ENCODE measurements at places on chromosomes 4 and X.

DNA sequence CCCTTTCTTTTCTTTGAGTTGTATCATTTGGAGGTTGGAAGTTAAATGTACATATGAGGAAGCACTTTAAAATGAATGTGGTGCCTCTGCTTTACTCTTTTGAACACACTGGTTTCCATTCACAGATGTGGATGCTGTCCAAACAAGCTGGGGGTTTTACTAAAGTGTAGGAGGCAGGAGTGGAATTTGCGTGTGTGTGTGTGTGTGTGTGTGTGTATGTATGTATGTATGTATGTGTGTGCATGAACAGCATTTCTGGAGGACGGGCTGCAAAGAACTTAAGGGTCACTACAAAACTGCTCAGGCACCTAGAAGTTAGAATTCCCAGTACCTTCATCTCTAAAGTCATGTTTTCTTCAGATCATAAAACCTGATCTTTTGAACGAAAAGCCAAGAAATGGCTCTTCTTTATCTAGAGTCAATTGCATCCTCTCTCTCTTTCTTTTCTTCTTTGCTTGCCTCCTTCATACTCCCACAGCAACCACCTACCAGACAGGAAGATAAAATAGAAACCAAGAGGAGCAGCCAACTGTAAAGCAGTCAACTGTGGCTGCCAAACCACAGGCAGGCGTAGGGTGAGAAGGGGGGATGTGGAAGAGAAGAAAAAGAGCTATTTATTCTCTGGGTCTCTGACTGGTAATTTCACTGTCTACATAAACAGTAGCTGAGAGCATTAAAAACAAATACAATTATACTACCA lies 177.0 kb upstream of the RASGEF1B start:
- no peak for DNase-seq

DNA sequence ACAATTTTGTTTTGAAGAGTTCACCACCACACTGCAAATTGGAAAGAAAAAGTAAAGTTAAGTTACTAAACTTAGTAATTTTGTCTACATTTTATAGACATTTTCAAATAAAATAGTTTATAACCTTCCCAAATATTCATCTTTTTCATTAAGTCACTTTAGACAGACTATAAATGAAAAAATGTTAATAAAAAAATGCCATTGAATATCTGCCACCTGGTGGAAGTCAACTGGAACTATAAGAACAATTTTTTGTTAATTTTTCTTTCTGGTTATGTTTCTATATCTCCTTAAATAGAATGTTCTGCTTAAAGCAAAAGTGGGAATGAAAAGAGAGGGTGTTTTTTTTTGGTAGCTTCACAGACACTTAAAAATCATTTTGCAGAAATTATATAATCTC lies 534.4 kb upstream of the PCDH10 start:
- no peak for DNase-seq

DNA sequence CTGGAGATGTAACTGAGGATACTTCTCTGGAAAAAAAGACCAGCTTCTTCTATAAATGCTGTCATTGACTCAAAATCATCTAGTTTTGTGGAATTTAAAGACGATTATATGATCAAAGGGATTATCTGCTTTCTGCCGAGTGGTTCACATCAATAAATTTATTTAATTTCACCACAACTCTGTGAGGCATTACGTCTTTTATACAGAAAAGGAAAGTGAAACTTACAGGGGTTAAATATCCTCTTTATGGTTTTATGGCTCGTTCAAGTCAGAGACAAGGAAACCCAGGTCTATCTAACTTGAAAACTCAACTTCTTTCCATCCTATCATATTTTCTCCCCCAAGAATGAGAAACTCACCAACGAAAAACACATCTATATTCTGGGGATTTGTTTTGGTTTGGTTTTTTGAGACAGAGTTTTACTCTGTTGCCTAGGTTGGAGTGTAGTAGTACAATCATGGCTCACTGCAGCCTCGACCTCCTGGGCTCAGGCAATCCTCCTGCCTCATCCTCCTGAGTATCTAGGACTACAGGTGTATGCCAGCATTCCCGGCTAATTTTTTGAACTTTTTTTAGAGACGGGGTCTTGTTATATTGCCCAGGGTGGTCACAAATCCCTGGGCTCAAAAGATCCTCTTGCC lies 377.9 kb upstream of the EMCN start:
- no peak for DNase-seq

GRCh38 chr4:74023709-74024108 lies 14.8 kb downstream of the CXCL3 start:
- DNase-seq: no peak

GRCh38 chrX:39820938-39821708 lies 276.6 kb downstream of the BCOR start:
- peak; percentile 80 for DNase-seq

GRCh38 chrX:71958281-71958675 lies 47.6 kb downstream of the NHSL2 start:
- no peak for DNase-seq

- peak; percentile 53 for DNase-seq
Measured at GRCh38 chr4:118969359-118969758, 80.7 kb downstream of the SYNPO2 start.

DNA sequence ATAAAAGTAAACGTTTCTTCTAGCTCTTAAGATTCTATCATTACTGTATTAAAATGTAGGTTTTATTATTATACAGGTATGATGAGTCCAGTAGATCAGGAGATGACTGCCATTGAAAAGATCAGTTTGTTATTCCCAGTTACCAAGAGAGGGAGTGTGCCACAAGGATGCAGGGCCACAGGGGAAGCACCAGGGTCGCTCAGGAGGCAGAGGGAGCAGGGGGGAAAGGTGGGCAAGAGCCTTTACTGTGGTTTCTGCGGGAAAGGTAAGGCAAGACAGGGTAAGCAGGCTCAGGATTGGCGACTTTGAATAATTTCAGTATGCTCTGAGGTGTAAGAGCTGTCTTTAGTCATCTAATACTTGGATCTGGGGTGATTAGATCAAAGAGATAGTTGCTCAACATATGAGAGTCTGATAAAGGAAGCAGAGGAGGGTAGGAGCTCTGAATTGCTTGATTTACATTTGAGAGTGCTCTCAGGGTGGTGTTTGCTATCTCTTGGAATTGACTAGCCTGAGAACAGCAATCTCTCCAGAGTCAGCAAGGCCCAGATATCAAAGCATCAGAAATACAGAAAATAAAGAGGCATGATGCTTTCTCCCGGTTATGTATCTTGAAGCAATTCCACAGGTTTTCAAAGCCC lies 86.0 kb downstream of the NDST3 start:
- no peak for DNase-seq

DNA sequence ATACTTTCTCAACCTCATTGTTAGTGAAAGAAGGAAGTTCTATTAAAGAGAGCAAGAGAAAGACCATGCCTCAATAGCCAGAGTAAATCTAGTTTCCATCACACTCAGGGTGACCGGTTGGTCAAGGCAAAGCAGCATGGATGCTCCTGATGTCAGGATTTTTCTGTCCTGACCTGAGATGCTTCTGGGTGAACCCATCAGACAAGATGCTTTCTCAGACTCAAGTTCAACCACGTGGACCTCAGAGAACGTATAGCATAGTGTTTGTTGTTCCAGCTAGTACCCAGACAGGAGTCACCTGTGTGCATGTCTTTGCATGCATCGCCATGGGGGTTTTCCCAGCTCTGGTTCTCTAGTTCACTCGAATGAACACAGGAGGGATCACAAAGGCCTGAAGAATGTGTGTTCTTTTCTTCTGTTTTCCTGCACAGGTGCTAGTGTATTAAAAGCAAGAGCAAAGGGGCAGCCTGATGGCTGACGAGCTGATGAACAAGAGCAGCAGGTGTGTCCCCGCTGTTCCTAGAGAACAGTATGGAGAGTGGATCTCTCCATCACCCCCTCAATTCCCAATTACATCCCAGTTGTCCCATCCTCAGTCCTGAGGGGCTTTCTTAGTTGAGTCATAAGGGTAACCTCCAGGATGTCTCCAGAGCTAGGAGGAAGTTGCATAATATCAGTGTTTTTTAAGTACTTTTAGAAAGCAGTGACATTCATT lies 110.5 kb upstream of the ENPP6 start:
- DNase-seq: no peak

DNA sequence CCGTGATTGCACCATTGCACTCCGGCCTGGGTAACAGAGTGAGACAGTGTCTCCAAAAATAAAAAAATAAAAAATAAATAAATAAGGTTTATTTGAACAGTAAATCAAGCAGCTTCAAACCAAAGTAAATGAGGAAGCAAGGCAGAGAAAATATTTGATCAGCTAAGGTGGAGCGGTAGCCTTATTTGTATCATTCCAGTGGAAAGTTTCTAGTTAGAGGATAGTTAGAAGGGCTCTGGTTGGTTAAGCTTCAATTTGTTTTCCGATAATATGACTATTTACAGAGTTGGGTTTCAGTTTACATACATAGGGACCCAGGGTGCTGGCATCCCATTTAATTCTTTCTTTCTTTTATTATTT lies 21.8 kb upstream of the OPHN1 start:
- no peak for DNase-seq

- peak; percentile 28 for DNase-seq
Measured at GRCh38 chr4:108512615-108513505, 107.5 kb upstream of the RPL34 start.

- no peak for DNase-seq
Measured at GRCh38 chrX:155127465-155127864, 56.2 kb downstream of the BRCC3 start.

DNA sequence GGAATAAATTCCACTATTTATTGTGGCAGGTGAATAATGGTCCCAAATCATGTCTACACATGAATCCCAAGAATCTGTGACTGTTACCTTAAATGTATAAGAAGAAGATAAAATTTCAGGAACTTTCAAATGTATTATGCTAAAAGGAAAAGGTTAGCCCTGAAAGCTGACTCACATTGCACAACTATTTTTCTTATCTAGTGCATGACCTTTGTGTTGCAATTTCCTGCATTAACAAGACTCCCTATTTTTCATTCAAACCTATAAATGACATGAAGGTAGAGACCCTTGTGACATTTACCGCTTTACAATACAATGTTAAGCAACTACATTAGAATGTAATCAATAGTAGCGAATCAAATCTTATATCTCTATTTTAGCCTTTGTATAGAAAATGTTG lies 36.7 kb downstream of the UBQLN2 start:
- DNase-seq: no peak

DNA sequence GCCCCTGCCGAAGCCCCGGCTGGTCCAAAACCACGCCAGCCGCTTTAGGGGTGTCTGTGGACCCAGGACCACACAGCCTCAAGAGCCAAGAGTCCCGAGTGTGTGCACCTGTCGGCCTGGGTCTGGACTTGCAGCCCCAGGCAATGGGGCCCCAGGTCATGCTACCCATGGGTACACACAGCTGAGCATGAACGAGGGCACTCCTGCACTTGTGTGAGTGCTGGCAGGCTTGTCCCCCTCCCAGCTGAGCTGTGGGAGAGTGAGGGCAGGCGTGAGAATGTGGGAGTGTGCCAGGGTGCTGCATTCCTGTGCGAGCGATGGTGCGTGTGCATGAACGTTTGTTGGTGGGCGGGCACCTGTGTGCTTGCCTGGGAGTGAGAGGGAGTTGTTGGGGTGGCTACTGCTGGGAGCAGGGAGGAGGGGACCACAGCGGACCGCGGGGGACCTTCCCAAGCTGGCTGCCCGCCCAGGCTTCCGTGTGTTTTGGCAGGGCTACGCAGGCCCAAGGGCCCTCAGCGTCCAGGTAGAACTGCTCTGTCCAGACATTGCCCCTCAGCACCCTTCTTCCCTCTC lies 30.8 kb downstream of the BLOC1S4 start:
- DNase-seq: no peak

DNA sequence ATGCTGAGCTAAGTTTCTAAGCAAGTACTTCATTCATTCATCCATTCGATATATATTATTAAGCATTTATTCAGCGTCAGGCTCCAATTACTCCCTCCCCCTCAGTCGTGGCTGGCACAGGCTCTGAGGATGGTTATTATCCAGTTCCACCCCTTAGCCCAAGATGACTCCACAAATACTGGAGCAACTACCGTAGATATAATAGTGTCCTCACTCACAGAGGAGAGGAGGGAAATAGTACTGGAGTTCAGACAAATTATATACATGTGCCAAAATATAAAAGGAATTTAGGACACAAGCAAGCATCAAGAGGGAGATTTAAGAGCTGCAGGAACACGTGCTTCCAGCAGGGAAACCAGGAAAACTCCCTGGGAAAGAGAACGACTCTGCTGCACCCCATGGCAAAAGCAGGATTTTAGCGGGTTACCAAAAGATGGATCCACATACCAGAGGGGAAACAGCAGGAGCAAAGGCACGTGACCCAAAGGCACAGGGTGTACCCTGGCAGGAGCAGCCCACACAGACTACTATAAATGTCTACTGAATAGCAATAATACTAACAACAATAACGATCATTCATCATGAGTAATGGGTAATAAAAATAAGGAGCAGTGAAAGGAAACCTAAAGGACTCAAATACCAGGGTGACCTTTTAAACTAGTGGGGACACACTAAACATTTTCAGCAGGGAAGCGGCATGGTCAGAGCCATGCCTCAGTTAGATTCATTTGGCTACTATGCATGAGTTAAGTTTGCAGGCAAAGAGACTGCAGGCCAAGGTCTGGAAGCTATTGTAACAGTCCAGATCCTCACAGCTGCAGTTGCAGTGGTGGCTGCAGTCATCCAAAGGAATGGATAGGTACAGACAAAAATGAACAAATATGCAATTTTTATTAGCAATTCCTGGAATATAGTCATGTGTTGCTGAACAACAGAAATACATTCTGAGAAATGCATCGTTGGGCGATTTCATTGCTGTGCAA lies 153.7 kb downstream of the APBB2 start:
- DNase-seq: no peak

DNA sequence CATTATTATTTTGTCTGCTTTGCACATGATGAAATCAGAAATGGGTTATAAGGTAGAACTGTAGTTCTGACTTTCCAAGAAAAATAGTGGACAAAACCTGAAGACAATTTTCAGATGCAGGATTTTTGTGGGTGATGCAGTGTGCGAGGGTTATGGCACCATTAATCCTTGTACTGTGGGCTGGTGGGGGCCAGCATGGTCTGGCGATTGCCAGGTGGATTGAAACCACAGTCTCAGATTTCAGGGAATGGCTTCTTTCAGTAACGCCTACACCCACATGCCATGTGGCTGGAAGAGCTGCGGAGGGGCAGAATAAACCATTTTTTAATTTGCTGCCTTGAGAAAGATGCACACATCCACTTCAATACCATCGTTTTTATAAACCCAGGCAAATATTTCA lies 150.5 kb downstream of the ARSF start:
- no peak for DNase-seq

GRCh38 chr4:69518102-69518501 lies 22.4 kb upstream of the UGT2B4 start:
- DNase-seq: no peak

- no peak for DNase-seq
Measured at GRCh38 chr4:47882228-47882627, 32.2 kb downstream of the NFXL1 start.
